ENCODE measurements at places on chromosomes 4 and X.

DNA sequence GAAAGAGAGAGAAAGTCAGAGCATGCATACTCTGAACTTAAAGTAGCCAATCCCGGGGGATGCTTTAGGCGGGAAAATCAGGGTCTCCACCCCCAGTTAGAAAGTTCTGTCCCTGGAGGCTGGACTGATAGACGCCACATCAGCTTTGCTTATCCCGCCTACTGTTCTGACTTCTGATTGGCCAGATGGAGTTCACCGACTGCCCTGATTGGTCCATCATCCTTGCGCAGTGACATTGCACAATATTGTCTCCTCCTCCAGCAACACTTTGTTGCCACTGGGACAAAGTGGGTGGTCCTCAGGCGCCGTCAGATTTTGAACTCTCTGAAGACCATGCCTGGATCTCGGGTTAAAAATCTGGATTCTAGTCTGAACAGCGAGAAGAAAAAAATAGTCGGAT lies 50.3 kb downstream of the SSX3 start:
- no peak for DNase-seq

GRCh38 chr4:11973270-11973669 lies 544.6 kb upstream of the HS3ST1 start:
- no peak for DNase-seq

DNA sequence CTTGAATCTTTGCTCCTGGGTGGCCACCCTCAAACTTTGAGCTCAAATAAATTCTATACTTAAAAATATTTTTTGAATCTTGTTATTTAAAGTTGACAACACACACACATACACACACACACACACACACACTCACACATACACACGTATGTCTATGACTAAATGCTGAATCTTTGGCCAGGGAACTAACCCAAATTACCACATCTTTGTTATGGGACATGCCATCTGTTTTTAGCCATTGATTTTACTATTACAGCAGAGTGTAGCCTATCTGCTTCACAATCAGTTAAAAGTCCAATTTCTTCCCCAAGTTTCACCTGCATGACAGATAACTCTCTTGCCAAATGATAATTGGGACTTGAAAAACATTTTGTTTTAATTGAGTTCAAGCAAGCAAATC lies 45.0 kb upstream of the USP46 start:
- no peak for DNase-seq

DNA sequence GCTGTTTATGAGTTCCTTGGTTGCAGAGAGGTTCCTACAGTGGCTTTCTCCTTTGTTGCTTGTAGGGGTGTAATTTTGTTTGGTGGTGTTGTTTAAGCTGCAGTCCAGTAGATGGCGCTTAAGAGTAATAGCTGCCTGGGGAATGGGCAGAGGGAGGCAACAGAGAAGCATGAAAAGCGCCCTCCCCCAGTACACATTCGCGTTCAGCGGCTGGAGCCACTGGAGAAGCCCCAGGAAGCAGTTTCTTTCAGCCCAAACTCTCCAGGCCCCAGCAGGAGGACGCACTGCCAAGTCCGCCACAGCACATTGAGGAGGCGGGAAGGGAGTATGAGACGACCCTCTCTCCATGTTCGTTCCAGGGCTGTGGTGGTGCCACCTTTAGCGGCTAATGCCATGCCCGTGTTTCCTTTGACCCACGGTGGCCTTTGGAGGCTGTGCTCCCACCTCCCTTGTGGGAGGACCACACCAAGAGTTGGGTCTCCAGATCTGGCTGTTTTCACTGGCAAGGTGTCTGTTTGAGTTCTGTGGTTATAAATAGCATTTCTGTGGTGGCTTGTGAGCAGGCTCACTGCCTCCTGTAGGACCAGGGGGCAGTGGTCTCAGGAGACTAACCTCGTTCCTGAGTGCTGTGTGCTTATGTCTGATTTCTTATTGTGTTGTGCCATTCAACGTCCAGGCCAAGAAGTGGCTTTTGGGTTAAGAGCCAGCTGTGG lies 252.3 kb downstream of the ARHGAP10 start:
- no peak for DNase-seq

GRCh38 chrX:132622130-132622529 lies 133.3 kb upstream of the MBNL3 start:
- DNase-seq, result no peak

GRCh38 chr4:111842336-111842735 lies 302.9 kb upstream of the FAM241A start:
- DNase-seq, result no peak

DNA sequence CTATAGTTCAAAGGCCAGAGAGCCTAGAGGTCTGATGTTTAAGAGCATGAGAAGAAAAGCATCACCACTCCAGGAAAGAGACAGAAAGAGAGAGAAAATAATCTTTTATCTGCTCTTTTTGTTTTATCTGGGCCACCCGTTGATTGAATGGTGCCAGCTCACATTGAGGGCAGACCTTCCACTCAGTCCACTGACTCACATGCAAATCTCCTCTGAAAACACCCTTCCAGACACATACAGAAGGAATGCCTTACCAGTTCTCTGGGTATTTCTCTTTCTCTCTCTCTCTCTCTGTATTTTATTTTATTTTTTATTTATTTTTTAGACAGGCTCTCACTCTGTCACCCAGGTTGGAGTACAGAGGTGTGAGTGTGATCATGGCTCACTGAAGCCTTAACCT lies 252.5 kb downstream of the DTHD1 start:
- DNase-seq, result no peak

DNA sequence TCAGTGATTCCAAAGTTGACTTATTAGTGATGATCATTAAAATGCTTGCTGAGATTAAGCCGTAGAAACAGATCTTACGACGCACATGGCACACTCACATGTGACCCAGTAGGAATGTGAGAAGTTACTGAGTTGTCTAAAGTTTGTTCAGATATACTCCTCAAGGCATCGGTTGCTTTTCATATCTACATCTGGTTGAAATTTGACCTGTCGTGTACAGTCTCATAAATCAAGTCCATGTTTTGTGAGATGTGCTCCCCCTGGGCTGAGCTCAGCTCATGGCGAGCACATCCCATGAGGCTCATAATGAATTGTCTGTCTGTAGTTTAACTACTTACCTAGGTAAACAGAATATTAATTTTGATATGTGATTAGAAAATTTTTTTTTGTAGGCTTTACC lies 67.0 kb downstream of the TNIP2 start:
- DNase-seq, result no peak

DNA sequence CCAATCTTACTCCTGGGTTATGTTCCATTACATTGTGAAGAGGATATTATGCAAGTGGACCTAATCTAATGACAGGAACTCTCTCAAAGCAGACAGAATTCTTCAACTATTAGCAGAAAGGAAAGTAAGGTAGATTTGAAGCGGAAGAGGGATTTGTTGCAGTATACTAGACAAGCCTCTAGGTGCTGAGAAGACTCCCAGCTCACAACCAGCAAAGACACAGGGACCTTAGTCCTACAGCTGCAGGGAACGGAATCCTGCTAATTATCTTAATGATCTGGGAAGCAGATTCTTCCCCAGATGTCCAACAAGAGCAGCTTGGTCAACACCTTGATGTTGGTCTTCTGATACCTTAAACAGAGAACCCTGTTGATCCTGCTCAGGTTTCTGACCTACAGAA lies 73.6 kb downstream of the STK32B start:
- no peak for DNase-seq

GRCh38 chrX:11137543-11138139 lies 26.5 kb downstream of the HCCS start:
- no peak for DNase-seq

- no peak for DNase-seq
These were observed 78.2 kb downstream of the GLRA2 start for GRCh38 chrX:14607446-14607985.

DNA sequence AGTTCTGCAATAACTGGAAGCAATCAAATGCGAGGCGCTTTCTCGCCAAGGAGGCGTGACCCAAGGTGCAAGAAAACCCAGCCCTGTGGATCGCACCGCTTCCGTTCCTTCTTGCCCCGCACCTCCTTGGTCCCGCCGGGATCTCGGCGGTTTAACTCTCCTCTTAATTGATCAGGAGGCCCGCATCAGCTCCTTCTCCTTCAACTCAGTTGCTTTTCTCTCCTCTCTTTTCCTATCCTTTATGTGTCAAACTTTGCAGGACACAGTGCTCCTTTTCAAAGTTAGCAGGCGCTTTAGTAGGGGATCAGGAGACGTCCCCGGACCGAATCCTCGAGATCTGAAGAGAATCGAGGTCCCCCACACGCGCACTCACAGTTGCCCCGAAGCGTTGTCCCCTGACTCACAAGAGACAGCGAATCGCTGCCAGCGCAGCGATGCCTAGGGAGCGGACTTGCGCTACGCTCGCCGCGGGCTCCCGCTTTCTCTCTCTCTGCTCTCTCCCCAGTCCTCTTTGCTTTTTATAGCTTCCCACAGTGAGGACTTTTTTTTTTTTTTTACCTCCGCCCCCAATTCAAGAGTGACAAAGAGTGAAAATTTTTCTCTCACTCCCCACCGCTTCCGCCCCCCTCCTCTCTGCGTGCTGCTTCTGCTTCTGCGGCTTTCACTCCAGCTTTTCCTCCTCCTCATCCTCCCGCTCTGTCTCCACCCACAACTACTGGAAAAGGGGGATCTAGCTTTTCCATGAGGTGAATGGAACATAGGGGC lies at the start of gene DKK2:
Gene DKK2, minus strand, starts transcription at position 495 of the 765 bp plus-strand sequence. CDS start 722 bp downstream, outside the sequence.
- no peak for DNase-seq

DNA sequence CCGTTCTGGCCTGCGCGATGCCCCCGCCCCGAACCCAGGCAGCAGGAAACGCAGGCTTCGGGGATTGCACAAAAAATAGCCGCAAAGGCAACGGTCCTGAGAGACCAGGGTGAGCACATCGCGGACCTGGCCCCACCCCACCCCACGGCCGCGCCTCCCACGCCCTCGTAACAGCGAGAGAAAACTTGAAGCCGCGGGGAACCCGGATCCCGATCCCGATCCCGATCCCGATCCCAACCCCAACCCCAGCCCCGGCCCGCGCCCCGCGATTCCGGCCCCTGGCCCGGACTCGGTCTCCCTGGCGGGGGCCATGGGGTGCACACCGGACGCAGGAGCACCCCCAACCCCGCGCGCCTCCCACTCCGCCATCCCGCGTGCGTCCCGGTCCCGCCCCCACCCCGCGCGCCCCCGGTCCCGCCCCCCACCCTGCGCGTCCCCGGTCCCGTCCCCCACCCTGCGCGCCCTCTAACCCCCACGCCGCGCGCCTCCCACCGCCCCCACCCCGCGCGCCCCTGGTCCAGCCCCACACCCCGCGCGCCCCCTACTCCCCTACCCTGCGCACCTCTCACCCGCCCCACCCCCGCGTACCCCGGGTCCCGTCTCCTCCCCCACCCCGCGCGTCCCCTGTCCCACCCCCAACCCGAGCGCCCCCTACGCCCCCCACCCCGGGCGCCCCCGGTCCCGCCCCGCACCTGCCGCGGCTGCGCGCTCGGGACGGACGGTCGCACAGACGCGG lies 29.0 kb downstream of the NOP14 start:
- no peak for DNase-seq

- no peak for DNase-seq
These were observed 71.6 kb upstream of the TEX13D start for GRCh38 chrX:124260845-124261244.

DNA sequence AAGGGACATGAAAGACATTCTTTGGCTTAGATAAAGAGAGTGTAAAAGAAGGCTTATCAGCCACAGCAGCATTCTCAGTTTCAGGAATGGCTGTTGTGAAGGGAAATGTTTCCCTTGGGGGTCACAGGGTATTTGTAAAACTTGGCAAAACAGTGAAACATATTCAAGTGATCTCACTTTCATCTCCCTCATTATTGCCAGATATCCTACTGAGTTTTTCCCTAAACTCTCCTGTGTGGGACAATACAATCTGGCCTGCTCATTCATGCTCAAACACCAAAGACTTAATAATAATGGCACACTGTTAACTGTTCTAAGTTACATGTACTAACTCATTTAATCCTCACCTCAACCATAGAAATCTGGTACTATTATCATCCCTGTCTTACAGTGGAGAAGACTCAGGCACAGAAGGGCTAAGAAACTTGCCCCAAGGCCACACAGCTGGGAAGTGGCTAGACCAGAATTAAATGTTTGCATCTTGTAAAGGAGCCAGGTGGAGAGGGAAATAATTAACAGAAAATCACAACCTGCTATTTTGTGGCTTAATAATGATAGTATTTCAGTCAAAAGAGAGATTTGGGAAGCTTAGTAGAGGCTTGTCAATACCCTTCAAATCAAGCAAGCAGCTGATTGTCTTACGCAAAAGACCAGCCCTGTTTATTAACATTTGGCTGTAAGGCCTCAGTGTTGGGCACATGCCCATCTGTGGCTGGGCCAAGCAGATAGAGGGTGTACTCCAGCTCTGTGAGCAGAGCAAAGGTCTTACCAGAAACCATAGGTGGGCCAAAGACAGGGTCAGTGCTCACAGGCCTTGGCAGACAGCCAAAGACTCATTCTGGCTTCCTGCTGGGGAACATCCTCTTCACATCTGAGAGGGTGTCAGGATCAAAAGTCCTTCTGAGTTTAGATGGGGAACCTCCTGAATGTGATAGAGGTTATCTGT lies 17.3 kb downstream of the SMPX start:
- no peak for DNase-seq

- no peak for DNase-seq
These were observed 218.9 kb upstream of the PPP1R2C start for GRCh38 chrX:42996861-42997260.

DNA sequence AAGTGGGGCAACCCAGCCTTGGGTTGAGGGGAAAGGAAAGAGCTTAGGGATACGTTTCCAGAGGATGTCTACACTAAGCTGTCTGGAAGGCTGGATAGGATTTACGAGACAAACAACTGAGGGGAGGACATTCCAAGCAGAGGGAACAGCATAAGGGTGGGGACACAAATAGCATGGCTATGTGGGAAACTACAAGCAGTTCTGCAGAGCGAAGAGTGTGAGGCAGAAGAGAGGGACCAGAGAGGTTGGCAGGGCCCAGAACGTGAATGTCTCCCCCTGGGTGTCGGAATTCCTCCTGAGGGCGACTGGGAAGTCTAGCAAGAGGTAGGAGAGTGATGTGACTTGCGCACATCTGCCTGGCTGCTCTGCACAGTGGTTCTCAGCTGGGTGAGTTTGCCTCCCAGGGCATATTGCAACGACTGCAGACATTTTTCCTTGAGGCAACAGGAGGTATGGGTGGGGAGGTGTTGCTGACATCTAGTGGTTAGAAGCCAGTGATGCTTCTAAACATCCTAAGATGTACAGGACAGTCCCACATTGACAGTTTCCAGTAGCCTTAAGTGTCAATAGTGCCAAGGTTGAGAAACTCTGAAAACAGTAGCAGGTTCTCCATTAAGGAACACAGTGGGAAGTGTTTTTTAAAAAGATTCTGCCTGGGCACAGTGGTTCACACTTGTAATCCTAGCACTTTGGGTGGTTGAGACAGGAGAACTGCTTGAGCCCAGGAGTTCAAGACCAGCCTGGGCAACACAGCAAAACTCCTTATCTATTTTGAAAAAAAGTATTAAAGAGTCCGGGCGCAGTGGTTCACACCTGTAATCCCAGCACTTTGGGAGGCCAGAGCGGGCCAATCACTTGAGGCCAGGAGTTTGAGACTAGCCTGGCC lies 9.2 kb downstream of the NDUFA1 start:
- DNase-seq, result no peak
